Mononuclear cell (primary cell): ENCODE measurements at places on chromosomes 5 and 9. TPM values are rescaled to one million over a fixed set of nuclear protein-coding genes. Genes with fewer than 3 reads are reported as not detected.

NTRK2 gene
- total RNA-seq = 0.10 TPM

FAM169A gene
- 29.3 TPM for total RNA-seq

POU5F2 gene
- 3.0 TPM for total RNA-seq

ASS1 gene
- 0.10 TPM for total RNA-seq

RGS7BP gene
- total RNA-seq = not detected

RANBP3L gene
- total RNA-seq = 0.10 TPM

DDX4 gene
- total RNA-seq = not detected

ADAMTSL2 gene
- total RNA-seq = 0.10 TPM

GALT gene
- 46.4 TPM for total RNA-seq

KIF4B gene
- total RNA-seq = not detected

LOX gene
- total RNA-seq = 0.42 TPM

SLC22A4 gene
- 2.2 TPM for total RNA-seq

SV2C gene
- under 0.01 TPM for total RNA-seq

SUSD3 gene
- 11.0 TPM for total RNA-seq

MYMK gene
- total RNA-seq = not detected

MED27 gene
- total RNA-seq = 13.3 TPM

TMEM171 gene
- not detected for total RNA-seq
